IPS DF 6.9 (cell line): ENCODE measurements at places on chromosomes 5 and 9.

GRCh38 chr5:62167561-62168057 lies 138.4 kb upstream of the KIF2A start:
- no peak for DNase-seq

- no peak for DNase-seq
Observed at GRCh38 chr5:71483355-71483754, 27.9 kb downstream of the BDP1 start.

DNA sequence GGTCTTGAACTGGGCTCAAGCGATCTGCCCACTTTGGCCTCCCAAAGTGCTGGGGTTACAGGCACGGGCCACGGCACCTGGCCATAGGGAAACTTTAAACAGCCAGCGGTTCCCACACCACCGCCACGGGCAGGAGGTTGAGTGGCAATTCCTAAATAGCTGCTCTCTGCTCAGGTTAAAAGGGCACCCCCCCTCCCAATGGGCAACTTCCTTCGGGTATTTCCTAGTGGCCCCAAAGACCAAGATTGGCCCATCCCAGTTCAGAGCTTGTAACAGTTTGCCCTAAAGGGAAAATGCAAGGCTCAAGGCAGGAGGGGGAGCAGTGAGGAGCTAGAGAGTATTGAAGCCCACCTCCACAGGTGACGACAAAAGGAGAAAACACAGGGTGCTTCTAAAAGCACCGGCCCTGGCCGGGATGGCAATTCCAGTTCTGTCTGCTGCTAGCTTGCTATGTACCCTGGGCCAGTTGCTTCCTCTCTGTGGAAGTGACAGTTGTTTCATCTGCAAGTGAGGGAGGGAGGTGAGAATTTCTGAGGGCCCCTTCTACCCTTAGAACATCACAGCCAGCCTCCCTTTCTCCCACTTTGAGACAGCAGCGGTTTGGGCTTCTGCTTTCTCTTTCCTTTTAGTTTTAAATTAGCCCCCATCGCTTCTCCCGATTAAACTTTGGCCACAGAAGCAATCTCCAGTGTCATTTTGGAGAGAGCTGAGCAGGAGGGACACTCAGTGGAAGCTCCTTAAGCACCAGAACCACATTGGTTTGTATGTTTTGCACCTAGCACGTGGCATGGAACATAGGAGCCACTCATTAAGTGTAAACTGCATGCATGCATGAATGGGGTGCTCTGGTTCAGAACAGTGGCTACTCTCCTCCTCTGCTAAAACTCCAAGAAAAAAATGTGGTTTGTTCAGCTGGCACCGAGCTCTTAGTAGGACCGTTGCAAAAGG lies 17.3 kb upstream of the TNIP1 start:
- DNase-seq, result no peak

- DNase-seq, result no peak
Observed at GRCh38 chr5:362189-362588, 40.7 kb downstream of the AHRR start.

GRCh38 chr5:157331807-157332206 lies 65.9 kb downstream of the CYFIP2 start:
- DNase-seq, result no peak

- no peak for DNase-seq
Observed at GRCh38 chr9:115327436-115328122, 209.6 kb upstream of the TNC start.

GRCh38 chr5:173663352-173664153 lies 47.1 kb upstream of the BOD1 start:
- no peak for DNase-seq

GRCh38 chr5:79423296-79423695 lies 90.6 kb downstream of the HOMER1 start:
- no peak for DNase-seq

DNA sequence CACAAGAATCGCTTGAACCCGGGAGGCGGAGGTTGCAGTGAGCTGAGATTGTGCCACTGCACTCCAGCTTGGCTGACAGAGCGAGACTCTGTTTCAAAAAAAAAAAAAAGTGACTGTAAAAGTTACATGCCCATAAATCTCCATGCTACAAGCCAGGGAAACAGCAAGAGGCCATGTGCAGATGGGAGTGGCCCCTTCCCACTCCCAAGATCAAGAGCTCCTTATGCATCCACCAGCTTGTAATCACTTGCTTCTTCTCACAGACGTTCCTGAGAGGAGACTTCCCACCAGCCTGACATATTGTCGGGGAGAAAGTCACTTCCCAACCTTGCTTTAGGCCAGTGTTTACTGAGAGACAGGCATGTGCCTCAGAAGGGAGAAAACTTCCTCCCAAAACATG lies 45.6 kb upstream of the N4BP3 start:
- no peak for DNase-seq

DNA sequence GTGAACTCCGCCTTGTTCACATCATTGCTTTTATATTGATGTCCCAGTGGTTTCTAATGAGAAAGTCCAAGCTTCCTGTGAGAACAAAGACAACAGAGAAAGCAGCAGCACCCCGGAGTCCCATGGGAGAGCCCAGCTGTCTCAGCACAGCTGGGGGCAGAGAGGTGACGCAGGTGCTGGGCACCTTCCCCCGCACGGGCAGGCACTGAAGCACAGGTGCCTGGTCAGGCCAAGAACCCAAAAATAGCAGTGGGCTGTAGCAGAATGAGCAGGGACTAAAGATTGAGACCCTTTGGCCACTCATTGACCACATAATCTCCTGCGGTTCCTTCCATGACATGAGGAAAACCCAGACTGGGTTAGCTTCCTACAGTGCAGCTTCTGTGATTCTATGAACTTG lies 18.8 kb downstream of the SRD5A1 start:
- no peak for DNase-seq
